Omental fat pad (tissue), 4 donors: ENCODE measurements at places on chromosomes 1 and 21.
A peak's percentile ranks its signal among the peaks of the same experiment; 100 is the strongest.

GRCh38 chr1:212664409-212665199 lies 35.0 kb downstream of the BATF3 start:
- no peak for DNase-seq

DNA sequence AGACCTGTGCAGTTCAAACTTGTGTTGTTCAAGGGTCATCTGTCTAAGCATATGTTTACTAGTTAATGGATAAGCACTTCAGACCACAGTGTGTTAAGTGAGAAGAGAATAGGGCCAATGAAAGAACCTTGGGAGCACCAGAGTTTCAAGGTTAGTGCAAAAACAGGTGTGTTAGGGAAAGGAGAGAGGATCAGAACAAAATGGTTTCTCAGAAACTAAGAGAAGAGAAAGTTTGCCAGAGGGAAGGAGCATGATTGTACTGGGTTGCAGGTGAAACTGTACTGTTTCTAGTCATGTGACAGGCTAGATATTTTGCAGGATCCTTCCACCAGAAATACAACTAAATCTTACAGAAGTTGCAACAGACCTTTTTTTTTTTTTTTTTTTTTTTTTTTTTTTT lies 23.3 kb downstream of the RPRD2 start:
- no peak for DNase-seq

DNA sequence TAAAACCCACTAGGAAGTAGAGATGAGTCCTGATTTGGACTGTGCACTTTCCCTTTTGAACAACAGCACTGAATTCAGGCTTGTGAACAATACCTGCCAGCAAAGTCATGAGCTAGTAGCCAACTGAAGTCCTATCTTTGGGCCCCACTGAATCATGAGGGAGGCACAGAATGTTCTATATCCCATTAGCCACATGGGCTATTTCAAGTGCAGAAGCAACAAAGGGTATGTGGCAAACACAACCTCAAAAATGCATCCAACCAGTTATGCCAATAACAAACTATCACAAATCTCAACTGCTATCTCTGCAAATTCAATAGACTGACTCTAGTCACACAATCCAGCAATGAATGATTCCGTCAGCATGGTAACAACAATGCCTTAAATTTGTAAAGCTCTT lies 276.0 kb downstream of the MRPL39 start:
- DNase-seq = no peak

- DNase-seq = no peak
Measured at GRCh38 chr21:25558123-25558522, 49.2 kb downstream of the MRPL39 start.

GRCh38 chr1:226831953-226832352 lies 38.5 kb upstream of the PSEN2 start:
- DNase-seq = no peak

DNA sequence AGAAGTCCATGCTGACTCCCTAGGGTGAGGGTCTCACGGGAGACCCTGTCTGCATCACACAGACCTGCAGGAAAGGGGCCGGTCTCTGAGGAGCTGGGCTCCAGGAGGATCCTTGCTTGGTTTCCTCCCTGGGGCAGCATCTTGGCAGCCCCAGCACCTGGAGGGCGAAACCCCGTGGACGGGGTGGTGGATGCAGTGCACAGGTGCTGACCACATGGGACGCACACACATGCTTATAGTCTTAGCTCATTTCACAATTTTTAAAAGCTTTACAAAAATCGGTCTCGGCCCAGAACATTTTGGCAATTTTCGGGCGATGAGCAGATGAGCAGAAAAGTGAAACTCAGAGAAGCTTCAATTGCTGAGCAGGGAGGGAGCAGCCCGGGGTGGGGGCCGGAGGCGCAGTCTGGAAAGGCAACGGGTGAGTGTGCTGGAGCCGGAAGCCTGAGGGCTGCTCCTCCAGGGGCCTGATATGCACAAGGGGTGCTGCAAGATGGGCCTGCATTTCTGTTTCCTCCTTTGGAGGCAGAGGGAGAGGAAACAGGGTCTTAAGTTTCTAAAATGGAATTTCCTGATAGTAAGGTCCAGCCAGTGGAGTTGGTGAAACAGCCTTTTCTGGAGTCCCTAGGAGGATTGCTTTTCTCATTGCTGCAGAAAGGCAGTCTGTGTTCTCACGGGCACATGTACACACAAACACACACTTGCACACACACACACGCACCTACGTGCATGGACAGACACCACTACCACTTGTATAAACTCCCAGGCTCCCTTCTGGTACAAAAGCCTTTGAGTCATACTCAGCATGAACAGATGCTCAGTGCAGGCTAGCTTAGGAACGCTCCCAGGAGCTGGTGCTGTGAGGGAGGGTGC lies 60.6 kb downstream of the SCCPDH start:
- DNase-seq = no peak

DNA sequence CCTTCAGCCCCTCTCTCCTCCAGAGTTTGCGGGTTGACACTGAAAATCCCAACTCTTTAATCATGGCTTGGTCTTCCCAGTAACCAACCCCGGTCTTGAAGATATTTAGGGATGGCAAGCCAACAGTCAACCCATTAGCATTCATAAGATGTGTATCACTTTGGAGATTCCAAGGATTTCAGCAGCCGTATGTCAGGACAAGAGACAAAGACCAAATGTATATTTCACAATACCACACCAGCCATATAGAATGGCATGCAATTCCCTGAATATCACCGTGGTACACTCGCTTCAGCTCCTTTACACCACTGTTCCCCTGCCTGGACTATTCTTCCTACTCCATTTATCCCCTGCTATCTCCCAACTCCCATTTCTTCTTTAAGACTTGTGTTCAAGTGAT lies 109.2 kb downstream of the CSMD2 start:
- DNase-seq = no peak

DNA sequence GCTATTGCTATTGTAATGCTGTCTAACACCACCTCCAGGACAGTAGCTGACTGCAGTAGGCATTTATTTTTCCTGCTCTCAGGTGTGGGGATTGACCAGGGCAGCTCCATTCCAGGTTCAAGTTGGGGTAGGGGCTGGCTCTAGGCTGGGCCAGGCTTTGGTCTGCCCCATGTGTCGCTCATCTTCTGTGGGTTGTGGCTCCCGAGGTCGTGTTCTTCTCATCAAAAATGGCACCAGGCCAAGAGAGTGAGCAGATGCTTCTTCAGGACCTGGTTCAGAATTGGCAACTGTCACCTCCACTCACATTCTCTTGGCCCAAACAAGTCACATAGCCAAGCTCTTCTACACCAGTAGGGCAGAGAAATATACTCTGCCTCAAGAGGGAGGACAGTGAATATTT lies 133.7 kb downstream of the PTPRU start:
- no peak for DNase-seq

- DNase-seq = no peak
Measured at GRCh38 chr1:55382806-55383305, 167.7 kb upstream of the USP24 start.

DNA sequence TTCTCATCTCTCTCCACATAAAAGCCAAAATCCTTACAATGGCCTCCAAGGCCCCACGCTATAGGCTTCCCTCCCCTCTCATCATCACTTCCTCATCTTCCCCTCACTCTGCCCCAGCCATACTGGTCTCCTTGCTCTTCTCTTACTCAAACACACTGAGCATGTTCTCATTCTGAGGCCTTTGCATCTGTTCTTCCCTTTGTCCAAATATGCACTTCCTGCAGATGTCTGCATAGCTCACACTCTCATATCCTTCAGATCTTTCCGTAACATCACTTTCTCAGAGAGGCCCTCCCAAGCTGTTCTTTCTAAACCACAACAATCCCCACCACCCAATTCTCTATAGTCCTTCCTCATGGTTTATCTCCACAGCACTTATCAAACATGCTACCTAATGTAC lies 284.1 kb downstream of the HHIPL2 start:
- DNase-seq = no peak

- DNase-seq = no peak
Measured at GRCh38 chr1:41101076-41101475, 79.6 kb upstream of the SLFNL1 start.

- no peak for DNase-seq
Measured at GRCh38 chr21:41361053-41361785, 608 bp upstream of the MX2 start.

DNA sequence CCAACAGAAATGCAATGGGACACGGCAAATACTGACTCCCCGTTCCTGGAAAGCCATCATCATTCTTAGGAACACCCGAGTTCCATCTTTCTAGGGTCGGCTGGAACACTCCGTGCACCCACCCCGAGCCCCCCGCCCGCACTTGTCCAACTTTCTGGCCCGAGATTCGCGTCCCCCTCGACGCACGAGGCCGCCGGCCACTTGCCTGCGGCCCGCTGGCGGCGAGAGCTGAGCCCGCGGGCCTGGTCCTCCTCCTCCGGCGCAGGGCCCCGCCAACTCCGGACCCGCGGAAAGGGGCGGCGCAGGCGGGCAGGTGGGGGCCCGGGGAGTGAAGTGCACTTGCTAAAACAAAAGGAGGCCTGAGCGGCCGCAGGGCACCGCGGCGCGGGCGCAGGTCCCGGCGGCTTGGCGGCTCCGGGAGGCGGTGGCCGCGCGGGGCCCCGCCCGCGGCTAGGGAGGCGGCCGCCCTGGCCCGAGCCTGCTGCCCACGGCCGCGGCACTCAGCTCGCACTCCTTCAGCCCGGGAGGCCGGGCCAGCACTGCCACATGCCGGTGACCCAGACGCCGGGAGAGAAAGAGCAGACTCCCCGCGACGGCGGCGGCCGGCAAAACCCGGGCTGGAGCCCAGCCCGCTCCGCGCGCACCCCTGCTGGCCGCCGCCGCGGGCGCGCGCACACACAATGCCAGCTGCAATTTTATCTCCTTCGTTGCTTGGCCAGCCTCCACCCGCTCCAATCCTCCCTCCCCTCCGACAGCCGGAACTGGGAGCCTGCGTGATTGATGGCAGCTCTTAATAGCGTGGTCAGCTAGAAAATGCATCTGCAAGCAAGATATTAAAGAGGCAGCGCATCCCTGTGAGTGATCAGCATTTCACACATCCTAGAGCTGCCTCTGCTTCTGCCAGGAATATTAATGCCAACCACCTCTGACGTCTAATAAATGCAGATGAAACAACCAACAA lies 114.3 kb downstream of the RERE start:
- peak; percentile 50 for DNase-seq

GRCh38 chr21:45067462-45068285 lies 6.7 kb upstream of the ADARB1 start:
- no peak for DNase-seq

DNA sequence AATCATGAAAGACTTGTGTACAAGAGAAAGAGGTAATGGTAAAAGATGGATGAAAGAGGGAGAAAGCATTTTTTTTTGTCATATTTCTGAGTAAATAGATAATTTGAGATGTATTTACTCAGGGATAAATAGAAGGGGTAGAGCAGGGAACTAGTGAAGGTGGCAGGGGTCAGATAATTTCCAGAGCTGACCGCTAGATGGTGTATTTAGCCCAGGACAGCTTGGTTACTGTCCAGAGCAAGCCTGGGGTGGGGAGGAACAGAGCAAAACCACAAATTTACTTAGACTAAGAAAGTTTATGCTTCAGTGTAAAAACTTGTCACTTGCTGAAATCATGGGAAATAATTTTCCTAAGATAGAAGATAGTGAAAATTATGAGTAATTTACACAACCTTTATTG lies 91.5 kb downstream of the XCL2 start:
- no peak for DNase-seq

DNA sequence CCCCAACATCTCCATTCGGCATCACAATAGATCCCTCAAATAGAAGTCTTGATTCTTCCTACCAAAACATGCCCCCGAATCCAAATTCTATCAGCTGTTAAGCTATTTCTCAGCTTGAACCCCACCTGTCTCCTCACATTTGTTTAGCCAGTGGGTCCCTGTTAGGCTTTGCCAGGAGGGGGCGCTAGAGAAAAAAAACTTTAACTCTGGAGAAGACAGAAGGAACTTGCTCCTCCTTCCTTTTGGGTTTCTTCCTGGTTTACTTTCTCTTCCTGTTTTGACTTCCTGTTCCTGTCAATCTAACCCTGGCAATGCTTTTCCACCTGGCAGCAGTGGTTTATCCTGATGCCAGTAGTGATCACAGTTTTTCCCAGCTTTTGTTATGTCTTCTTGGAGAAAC lies 95.6 kb upstream of the KCNK1 start:
- no peak for DNase-seq

DNA sequence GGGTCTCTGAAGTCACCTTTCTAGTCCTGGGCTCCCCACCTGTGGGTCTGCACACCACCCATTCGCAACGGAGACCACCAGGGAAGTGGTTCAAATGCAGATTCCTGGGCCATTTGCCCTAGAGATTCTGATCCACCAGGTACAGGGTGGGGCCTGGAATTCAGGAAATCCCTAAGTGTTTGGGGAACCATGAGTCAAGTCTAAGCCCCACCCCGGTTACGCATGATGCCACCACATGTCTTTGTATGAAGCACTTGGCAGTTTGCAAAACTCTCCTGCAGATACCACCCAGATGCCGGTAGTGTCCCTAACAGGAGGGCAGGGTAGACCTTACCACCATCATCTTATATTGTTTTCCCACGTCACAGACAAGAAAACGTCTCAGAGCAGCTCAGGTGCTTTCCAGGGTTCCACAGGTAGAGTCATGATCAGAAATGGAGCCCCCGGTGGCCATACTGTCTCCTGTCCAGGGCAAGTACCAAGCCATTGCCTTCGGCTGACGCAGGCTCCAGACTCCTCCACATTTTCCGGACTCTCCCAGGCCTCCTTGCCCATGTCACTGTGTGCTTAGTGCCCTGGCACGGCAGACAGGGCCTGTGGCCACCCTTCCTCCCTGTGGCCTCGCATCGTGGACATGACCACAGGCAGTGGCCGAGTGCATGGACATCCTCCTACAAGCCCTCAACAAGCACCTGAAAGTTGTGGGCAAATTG lies 89.2 kb upstream of the TMEM51 start:
- no peak for DNase-seq

DNA sequence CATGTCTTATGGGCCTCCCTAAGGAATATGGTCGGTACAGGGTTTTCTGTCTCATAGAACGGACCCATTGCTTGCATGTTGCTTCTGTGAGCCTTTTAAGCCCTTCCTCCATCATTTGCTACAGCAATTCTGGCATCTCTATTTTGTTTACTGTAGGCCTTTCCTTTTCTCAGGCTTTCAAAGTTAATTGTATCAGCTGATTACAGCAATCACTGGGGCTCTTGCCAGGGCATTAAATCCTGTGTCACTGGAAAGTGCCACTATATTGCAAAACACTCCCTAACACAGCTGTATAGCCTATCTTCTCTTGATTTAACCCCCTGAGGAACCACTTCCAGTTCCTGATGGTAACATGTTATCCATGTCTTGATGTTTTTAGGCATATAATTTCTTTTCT lies 156.5 kb downstream of the PDE4B start:
- DNase-seq = no peak

DNA sequence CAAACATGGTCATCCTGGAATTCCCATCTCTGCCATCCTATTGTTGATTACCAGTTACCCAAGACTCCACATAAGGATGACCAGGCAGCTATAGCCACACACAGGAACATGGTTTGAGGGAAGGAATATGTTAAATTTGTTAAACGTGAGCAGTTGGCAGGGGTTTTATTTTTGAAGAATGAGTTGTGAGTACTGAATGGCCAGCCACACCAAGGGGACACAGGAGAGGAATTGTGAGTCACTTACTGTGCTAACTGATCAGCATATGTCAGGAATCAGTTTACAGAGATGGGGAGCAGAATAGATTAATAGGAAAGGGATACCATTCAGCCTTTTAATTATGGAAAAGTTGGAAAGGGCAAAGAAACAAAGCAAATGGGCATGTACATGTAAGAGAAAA lies 39.3 kb upstream of the RAVER2 start:
- DNase-seq = no peak

- DNase-seq = no peak
Measured at GRCh38 chr1:229028987-229029878, 241.7 kb upstream of the RAB4A start.
